ENCODE measurements at places on chromosomes 3 and 15.

DNA sequence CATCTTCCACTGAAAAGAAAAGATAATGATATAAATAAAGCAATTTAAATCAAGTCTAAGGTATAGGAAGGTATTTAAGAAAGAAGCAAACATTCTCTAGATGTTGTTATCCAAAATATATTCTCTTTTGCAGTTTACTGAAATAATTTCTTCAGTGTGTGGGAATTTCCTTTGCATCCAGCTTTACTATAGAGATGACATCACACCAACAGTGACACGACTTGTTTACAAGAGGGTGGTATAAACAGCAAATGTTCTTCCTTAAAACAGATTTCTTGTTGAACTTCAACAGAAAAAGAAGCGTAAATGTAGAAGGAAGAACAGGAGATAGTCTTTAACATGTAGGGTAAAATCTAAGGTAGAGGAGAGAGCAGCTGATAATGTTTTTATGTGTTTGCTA, 202.5 kb downstream of the ROBO2 start:
- DNase-seq, result no peak

GRCh38 chr15:46918462-46919140, 798.7 kb upstream of the SEMA6D start:
- no peak for DNase-seq

GRCh38 chr3:11211531-11212298, 57.4 kb downstream of the HRH1 start:
- no peak for DNase-seq

GRCh38 chr3:132788301-132788671, 66.1 kb upstream of the NPHP3 start:
- no peak for DNase-seq

DNA sequence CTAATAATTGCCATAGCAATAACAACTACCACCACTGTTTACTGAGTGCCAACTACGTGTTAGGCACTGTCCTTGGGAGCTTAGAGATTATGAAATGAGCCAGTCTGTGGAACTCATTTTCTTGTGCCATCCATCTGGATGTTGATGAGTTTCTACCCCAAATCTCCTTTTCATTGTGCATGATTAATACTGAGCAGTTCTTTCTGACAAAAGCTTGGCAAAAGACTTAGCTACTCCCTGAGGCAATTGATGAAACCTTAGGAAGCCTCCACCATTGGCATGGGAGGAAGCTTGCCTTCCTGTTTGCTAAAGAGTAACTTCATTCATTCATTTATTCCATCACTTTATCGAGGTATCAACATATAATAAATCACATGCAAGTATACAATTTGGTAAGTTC, 39.8 kb downstream of the PRICKLE2 start:
- no peak for DNase-seq

DNA sequence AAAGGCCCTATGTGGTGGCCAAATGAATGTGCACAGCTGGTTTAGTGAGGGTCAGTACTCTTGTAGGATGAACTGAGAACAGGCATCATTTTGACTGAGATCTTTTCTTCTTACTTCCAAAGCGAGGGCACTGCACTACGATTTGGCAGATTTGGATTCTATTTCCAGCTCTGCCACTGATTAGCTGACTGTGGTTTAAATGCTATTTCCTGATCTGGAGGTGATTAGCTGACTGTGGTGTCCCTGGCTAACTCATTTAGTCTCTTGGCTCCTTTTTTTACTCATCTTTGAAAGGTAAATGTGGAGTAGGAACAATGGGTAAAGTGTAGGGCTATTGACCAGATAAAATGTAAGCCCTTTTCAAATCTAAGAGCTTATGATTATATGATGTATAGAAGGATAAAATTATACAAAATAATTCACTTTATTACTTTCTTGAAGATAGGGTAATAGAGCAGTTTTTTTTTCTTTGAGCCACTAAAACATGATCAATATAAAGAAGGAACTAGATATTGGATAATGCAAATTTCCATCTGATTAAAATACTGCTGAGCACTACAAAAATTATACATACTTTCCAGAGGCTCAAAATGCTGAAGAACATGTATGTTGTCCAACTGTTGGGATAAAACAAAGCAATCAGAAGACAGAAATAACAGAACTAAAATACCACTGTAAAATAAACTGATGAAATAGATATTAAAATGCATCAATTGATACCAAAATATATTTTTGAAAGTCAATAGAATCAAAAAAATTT, 39.7 kb upstream of the PLOD2 start:
- DNase-seq, result no peak

DNA sequence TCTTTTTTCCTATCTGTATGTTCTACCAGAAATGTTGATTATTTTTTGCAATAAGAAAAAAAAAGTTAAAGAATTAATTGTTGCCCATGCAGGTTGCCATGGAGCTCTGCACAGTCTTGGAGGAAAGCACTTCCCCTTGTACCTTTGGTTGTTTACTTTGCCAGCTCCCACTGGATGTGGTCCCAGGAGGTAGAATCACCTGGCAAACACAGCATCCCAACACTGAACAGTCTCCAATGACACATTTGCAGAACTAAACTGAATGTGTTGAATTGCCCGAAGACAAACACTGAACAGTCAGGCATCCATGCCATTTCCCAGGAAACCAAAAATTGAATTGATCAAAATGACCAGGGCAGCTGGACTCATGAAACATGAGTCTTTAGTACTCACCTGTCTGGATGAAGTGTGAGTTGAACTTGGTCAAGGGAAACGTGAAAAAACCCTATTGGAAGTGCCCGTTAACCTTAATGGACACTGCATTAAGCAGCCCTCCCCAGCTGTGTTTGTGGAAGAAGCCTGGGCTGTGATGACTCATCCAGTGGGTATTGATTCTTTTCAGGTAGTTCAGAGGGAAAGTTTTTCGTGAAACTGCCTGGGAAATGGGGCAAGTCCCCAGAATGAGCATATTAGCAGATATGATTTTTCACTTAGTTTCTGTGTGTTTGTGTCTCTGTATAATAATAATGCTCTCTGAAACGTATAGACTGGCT, 284.7 kb upstream of the STT3B start:
- DNase-seq, result no peak

DNA sequence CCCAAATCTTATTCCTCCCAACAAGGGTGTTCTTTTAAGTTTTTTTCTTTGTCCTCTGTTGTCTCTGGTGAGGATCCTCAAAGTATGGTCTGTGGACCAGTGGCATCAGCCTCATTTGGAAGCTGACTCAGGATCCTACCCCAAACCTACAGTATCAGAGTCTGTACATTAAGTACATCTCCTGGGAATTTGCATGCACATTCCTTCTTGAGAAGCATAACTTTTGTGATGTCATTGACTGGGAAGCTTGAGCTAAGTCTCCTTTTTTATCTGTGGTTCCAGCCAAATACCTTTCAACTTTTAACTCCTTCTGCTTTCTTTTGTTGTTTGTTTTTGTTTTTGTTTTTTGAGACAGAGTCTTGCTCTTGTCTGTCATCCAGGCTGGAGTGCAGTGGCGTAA, 40.5 kb downstream of the ARMC8 start:
- no peak for DNase-seq

GRCh38 chr3:55341502-55342031, 145.5 kb downstream of the WNT5A start:
- DNase-seq, result no peak

DNA sequence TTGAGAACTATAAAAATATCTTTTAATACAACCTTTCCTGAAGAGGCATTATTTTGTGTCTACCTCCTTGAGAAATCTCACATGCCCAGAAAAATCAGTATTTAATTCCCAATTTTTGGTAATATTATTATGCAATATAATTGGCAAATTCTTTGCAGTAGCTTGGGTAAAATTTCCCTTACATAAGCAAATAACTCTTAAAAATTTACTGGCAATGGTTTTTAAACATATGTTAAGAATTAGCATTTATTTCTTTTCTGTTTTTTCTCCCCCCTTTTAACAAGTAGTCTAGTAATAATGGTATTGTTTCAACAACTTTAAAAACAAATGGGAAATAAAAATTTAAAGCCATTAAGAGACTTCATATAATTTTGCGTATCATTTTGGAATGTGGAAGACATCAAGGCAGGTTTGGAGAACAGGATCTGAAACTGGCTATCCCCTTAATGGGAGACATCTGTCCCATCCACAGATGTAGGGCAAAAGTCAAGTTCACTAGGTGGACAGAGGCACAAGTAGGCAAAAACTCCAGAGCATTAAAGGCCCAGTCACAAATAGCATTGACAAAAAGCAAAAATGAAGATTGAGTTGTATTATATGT, 89.6 kb upstream of the AADACL2 start:
- no peak for DNase-seq

DNA sequence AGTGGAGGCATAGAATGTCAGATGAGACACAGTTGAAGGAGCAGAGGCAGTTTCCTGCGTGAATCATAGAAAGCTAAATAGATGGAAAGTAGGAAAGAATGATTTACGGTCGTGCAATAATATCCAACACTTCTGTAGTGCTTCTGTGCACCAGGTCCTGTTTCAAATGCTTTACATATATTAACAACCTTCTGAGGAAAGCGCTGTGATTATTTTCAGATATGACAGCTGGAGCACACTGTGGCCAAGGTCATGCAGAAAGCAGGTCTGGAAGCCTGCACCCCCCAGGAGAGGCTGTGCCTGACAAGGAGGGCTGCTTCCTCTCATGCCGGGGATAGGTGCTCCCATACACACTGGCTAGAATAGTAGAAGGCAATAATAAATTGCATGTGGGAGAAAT, 104.5 kb downstream of the CHRNA7 start:
- DNase-seq, result no peak

GRCh38 chr15:96079041-96079440, 251.5 kb upstream of the NR2F2 start:
- no peak for DNase-seq

DNA sequence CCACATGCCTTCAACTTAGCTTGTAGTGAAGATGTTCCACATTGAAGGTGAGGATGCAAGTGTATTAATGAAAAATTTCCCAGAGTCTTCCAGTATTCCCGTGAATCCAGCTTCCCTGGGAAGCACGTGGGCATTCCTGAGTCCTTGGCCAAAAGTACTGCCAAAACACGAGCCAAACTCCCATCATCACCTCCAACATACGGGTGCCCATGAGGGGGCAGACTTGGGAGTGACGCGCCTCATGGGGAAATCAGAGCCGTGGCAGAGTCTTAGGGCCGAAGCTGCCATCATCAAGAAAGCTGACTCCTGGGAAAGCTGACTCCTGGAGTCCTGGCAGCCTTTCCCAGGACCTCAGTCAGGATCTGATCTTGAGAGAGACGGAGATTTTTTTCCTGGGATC, 20.1 kb upstream of the TM2D3 start:
- DNase-seq, result no peak

GRCh38 chr3:155560135-155560534, 184.7 kb downstream of the PLCH1 start:
- no peak for DNase-seq

DNA sequence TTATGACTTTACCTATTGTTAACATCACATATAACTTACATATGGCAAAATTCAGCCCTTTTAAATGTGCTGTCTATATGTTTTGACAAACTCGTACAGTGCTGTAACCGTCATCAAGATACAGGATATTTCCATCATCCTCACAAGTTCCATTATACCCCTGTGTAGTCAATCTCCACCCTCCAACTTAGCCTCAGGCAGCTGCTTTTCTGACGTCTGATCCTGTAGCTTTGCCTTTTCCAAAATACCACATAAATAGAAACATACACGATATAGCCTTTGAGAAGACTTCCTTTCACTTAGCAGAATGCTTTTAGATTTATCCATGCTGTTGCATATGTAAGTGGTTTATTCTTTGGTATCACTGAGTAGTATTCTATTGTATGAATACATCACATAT, 47.1 kb downstream of the SLC12A1 start:
- no peak for DNase-seq

- no peak for DNase-seq
These were observed 84.4 kb downstream of the LARS2 start for GRCh38 chr3:45472795-45473194.

DNA sequence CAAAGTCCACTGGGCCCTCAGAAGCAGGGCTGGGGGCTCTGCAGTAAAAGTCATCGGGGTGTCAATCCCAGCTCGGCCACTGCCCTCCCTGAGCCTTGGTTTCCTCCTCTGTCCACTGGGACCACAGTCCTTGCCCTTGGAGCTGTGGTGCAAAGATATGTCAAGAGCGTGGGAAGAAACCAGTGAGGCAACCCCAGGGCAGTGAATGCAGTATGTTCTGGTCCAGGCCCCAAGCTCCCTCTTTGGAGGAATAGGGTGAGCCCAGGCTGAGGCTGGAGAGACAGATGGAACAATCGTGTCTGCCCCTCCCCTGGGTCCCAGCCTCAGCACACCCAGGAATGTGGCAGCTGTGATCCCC, 779 bp downstream of the GRIP2 start:
- no peak for DNase-seq

DNA sequence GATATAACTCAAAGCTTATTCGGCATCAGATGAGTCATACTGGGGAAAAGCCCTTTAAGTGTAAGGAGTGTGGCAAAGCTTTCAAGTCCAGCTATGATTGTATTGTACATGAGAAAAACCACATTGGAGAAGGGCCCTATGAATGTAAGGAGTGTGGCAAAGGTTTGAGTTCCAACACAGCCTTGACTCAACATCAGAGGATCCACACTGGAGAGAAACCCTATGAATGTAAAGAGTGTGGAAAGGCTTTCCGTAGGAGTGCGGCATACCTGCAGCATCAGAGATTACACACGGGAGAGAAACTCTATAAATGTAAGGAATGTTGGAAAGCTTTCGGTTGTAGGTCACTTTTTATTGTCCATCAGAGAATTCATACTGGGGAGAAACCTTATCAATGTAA, 7.5 kb downstream of the ZNF621 start:
- DNase-seq, result no peak

GRCh38 chr3:20669184-20669583, 483.2 kb upstream of the SGO1 start:
- DNase-seq, result no peak

DNA sequence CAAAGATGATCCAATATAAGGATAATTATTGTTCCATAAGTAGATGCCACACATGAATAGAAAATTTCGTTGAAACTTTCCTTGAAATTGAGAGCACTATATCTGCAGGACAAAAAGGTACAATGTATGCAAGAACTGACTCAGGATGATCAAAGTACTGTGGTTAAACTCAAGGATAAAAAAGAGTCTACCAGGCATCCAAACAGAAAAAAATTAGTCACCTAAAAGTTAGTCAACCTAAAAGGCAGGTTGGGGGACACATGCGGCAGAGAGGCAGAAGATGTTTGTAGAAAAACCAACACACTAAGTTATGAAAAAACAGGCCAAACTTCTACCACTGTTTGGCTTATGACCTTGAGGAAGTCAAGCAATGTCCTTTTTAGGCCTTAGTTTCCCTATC, 68.7 kb downstream of the GSK3B start:
- DNase-seq, result no peak

All from stimulated activated CD4-positive, alpha-beta T cell treated with anti-CD3 and anti-CD28 coated beads, Interleukin-12 subunit alpha, Interleukin-12 subunit beta, amount 100 ng/mL, for 4 hours (primary cell).